Upper lobe of right lung (tissue), 1 donor: ENCODE measurements at places on chromosomes 6 and 20. TPM values are rescaled to one million over a fixed set of nuclear protein-coding genes. Genes with fewer than 3 reads are reported as not detected.

DNA sequence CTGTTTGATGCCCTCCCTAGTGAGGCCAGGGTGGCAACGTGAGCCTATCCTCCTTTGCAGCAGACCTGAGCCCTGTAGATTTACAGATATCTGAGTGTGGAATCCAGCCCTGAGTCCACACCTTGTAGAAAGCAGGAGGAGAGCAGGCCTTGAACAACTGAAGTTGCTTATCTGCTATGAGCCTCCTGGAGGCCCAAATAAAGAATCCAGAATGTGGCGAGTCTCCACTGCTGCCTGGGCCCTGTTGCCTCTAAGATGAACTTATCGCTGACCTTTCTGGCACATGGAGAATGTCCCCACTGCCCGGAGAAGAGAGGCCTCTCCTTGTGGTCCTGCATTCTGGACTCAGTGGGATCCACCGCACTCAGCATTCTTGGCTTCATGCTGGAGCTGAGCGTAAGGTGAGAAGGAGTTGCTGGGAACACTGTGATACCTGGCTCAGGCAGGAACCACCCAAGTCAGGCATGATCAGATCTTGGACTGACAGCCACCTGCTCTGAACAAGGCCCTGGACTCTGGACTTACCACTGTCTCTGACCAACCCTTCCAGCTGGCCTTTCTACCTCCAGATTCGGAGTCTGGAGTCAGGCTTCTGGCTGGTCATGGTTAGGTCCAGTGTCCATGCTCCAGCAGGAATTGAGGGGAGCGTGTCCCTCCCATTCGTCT lies 5.8 kb upstream of the MANBAL start:
- DNase-seq = no peak

DNA sequence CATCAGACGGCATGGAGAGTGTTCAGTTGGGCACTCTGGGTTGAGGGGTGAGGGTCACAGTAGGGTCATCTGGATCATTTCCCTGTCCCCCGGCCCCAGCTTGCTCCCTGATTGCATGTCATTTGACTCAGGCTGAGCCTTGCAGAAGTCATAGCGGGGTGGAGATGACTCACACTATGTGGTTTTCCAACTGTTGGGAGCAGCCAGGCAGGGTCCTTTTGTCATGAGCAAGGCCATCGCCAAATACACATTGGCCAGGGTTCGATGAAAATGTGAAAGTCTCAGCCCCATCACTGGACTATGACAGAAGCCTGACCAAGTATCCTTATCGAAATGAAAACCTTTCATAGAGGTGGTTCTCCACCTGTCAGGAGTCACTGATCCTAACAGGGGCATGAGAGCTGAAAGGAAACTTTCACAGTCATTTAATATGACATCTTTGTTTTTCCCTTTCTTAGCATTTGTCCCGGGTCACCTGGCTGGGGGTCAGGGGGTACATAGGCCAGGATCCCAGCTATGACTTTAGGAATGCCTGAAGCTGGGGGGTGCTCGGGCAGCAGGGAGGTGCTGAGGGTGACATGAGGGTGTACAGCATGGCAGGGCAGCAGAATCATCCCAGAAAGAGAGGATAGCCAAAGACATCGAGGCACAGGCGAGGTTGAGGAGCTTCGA lies 70.2 kb upstream of the CD93 start:
- DNase-seq = no peak

DNA sequence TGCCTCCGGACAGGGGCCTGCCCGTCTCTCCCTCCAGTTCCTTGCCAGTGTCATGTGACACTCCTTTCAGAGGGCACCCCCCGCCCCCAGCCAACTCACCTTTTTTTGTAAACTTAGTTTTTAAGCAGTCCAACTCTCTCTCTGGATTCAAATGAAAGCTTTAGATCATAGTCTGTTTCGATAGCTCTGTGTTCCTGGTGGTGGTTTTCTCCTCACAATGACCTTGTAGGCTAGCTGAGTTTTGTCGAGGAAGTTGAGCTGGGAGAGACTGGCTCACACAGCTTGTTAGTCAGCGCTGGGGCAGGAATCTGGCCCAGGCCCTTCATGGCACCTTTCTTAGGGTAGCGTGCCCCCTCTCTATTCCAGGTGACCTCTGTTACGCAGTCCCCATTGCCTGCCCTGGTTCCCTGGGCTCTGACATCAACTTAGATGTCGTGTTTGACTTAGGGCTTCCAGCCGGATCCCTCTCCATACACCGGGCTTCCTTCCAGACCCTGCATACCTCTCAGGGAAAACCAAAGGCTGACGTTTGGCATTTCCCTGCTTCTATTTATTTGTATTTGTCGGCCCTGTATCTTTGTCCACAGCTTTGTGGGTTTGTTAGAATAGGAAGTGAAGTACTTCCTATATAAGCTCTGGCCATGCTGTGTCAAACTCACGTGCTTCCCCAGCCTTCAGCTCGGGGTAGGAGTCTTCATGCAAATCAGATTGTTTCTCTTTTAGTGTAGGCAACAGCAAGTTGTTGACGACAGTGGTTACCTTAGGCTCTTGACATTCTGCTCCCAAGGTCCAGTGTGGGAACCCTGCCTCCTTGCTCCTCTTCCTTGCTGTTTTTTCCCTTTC lies 12.7 kb downstream of the IGF2R start:
- DNase-seq = no peak

ENPP5 gene
- 7.3 TPM for total RNA-seq

DNA sequence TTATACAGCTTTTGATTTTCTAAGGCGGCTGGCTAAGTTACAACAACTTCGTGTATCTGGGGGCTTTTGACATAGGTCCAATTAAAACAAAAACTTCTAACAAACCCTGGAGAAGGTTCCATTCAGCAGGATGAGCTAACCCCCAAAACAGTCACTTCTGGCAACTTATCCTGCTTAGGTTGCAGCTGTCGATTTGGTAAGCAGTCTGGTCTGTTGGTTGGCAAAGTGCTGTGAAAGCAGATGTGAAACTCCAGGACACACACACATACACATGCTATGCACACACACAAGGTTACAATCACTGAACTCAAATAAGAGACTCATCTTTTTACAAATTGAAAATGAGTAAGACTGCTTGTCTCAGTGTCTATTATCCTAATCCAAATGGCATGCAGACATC lies 119.0 kb upstream of the STMND1 start:
- DNase-seq = no peak

- DNase-seq = peak; percentile 37
Measured at GRCh38 chr20:43925215-43925614, 10.6 kb downstream of the TOX2 start.

DNA sequence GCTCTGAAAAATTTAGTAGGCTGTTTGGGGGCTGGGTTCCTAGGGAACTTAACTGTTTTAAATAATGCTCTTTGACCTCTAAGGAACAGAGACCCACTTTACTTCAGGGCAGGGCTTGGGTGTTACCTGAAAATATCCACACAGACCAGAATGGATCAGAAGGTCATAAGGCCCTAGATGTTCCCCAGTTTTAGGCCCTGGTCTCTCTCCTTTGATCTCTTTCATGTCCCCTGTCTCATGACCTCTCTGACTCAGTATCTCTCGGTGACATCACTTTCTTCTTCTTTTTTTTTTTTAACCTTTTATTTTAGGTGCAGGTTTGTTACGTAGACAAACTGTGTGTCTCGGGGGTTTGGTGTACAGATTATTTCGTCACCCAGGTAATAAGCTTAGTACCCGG lies 272.1 kb upstream of the SGK1 start:
- no peak for DNase-seq

GRCh38 chr6:36463676-36464075 lies 20.9 kb downstream of the KCTD20 start:
- no peak for DNase-seq

ZSWIM3 gene
- 4.0 TPM for total RNA-seq

FNDC11 gene
- total RNA-seq = 0.32 TPM

DNA sequence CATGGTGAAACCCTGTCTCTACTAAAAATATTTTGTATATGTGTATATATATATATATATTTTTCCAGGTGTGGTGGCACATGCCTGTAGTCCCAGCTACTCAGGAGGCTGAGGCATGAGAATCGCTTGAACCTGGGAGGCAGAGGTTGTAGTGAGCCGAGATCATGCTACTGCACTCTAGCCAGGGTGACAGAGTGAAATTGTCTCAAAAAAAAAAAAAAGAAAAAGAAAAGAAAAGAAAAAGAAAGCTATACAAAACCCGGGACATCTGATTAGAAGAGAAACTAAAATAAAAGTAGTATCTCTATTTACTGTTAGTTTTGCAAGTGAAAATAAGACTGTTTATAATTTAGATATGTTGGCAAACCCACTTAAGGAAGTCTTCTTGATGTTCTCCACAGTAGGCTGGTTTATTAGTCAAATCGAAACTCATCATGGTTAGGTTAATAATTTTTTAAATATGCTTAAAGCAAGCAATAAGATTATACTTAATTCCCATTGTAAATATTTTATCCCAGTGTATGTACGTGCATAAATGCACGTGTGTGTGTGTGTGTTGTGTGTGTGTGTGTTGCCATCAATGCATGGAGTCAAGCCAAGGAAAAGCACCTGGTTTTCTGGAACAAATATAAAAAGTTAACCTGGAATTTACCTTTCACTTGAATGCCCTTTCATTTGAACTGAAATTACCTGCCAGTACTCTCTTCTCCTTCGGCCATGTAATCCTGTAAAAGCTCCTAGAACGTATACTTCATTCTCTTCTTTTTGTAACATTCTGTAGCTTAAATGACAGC lies 7.1 kb downstream of the VNN2 start:
- DNase-seq = no peak

DNA sequence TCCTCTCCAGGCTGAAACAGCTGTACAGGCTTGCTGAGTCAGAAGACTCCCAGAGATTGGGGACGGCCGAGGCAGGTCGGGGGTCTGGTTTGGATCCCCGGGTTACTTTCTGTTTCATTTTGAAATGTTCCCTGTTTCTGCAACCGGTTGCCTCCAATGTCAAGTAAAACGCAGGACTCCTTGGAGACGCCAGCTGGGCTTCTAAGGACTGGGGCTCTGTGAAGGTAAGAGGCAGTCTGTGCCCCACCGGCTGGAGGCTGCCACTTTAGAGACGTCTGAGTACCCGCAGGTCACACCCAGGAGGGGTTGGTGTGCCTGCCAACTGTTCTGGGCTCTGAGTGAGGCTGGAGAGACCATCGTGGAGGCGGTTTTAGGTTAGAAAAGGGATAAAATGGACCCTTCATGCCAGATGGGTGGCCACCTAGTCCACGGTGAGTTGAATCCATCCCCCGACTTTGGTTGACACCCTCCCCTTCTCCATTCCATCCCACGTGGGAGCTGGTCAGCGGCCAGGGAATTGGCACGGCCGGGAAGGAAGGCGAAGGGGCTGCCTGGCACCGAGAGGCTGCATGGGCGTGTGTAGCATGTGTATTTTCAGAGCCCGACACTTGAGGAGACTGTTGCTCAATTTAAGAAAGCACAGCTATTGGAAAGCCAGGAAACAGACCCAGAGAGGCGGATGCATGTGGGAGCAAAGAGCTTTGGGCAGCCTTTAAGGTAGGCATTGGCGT lies 240.9 kb downstream of the PHACTR1 start:
- peak; percentile 92 for DNase-seq

GRCh38 chr6:5205035-5205507 lies 55.7 kb downstream of the LYRM4 start:
- DNase-seq = no peak

- peak; percentile 27 for DNase-seq
Measured at GRCh38 chr6:34005901-34006531, 139.9 kb downstream of the GRM4 start.

DNA sequence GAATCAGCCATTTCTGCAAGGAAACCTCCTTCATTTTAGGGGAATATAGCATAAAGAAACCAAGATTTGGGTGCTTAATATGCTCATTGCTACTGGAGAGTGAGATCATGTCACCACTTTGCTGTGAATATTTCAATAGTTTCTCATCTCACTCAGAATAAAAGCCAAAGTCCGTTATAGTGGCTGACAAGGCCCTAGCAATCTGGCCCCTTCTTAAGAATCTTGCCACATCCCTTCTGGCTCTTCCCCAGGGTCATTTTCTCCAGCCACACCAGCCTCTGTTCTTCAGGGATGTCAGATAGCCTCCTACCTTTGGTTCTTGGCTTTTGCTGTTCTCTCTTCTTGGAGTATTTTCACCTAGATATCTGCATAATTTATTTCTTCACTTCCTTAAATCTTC lies 24.8 kb upstream of the MLIP start:
- DNase-seq = no peak

MYLK2 gene
- total RNA-seq = not detected

GRCh38 chr20:17594443-17594842 lies 24.6 kb downstream of the DSTN start:
- DNase-seq = no peak

PTP4A1 gene
- 55.6 TPM for total RNA-seq

SLC52A3 gene
- 3.6 TPM for total RNA-seq

ZFP64 gene
- total RNA-seq = 10.4 TPM

NKX2-2 gene
- not detected for total RNA-seq

SPEF1 gene
- total RNA-seq = 0.46 TPM

- DNase-seq = peak; percentile 1
Measured at GRCh38 chr20:38253571-38253970, 7.0 kb downstream of the KIAA1755 start.

DNA sequence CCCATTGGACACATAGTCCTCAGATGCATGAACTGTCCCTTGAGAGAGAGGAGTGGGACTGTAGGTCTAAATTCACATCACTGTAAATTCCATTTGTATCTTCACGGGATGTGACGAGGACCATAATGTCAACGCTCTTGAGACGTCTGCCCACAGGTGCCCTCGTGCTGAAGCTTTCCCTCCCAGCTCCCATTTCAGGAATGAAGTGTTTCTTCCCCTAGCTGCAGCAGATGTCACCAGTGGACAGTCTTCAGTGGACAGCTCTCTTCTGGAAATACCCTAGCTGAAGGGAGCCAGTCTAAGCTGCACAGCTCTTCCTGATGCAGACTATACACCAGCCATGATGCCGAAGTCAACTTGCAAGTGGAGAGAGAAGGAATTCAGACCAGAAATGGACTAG lies 217.4 kb upstream of the ECI2 start:
- no peak for DNase-seq

- no peak for DNase-seq
Measured at GRCh38 chr6:56328728-56329090, 81.3 kb upstream of the COL21A1 start.

GRCh38 chr6:46903175-46903574 lies 18.6 kb downstream of the ADGRF5 start:
- DNase-seq = no peak

GRCh38 chr6:37724530-37725220 lies 27.0 kb upstream of the MDGA1 start:
- no peak for DNase-seq

DNA sequence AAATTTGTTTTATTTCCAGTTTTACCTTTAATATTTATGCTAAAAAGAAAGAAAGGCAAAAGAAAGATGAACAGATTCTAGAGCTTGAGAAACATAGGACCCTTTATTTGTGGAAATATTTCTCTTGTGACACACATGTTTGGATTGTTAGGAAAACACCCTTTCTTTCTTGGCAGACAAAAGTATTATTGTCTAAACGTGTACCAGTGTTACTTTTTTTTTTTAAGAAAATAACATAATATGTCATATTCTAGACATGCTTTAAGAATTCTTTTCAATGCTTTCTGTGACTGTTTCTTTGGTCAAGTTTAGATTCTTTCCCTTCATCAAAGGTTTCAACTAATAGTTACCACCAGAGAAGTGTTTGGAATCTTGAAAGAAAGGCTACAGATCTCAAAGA lies 183.4 kb upstream of the CNR1 start:
- no peak for DNase-seq
